ENCODE measurements at places on chromosomes 13 and 19.

- DNase-seq = no peak
These were observed at the start of gene KLK14 for GRCh38 chr19:51082611-51083010. Gene KLK14, minus strand, starts transcription at chr19:51082887. Its CDS starts 273 bp downstream, at chr19:51082614.

- DNase-seq = no peak
These were observed 95.1 kb downstream of the ATP8A2 start for GRCh38 chr13:25466880-25467279.

- DNase-seq = no peak
These were observed 22.3 kb downstream of the PLEKHJ1 start for GRCh38 chr19:2213799-2214198.

GRCh38 chr13:84591444-84591843 lies 709.2 kb upstream of the SLITRK1 start:
- no peak for DNase-seq

- DNase-seq = no peak
These were observed 74.5 kb downstream of the ZIC5 start for GRCh38 chr13:99897076-99897440.

DNA sequence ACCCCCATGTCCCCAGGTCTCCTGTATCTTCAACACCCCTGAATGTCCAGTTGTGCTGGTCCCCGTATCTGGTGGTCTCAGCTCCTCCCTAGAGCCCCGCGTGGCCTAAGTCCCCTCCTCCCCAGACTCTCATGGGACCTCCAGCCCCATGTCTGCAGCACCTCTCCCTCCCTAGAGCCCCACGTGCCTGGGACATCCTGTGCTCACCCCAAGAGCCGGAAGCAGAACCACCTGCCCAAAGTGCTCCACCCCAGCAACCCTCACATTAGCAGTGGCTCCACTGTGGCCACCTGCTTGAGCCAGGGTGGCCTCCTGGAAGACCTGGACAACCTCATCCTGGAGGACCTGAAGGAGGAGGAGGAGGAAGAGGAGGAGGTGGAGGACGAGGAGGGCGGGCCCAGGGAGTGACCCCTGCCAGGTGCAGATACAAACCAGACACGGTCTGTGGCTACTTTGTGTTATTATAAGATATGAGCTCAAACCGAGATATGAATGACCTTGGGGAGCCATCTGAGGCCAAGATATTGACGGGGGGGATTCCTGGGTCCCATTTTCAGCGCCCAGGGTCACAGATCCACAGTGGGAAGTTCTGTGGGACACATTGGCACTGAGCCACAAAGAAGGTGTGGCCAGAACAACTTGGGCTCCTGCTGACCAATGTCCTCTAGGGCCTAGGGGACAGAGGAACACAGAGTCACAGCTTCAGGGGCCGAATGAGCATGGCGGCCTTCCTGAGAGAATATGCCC lies 6.0 kb downstream of the SHFL start:
- no peak for DNase-seq

Data from stimulated activated CD8-positive, alpha-beta memory T cell treated with anti-CD3 and anti-CD28 coated beads, Interleukin-2, amount 100 ng/mL, for 1 hour (primary cell).